Iris pigment epithelial cell (primary cell): ENCODE measurements at places on chromosomes 7 and 10.

DNA sequence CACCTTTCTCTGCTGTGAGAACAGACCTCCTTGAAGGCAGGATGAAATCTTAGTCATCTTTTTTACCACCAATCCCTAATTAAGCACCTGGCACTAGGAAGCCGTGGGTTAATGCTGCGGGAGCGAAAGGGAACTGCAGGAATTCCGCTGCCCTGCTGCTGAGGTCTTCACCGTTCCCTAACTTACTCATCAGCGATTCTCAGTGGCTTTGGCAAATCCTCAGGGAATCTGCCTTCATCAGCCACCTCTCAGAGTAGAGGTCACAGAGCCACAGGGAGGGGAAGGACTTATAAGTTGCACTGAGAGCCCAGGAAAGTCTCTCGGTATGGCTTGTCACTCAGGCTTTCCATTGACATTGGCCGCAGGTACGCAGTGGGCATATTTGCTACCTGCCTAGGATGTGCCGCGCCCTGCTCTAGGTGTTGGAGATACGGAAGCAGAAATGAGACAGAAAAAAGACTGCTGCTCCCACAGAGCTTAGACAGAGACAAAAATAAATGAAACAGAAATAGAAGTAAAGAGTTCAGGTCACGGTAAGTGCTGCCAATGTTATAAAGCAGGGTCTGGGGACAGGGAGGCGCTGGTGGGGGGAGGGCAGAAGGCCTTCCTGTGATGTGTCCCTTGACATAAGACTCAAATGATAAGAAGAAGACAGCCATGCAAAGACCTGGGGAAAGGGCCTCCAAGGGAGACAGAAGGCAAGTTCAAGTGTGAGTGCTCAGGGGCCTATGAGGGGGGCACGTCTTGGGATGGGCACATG, 72.6 kb upstream of the OPALIN start:
- no peak for DNase-seq

GRCh38 chr7:85104432-85105205, 82.2 kb downstream of the SEMA3D start:
- peak; percentile 66 for DNase-seq

DNA sequence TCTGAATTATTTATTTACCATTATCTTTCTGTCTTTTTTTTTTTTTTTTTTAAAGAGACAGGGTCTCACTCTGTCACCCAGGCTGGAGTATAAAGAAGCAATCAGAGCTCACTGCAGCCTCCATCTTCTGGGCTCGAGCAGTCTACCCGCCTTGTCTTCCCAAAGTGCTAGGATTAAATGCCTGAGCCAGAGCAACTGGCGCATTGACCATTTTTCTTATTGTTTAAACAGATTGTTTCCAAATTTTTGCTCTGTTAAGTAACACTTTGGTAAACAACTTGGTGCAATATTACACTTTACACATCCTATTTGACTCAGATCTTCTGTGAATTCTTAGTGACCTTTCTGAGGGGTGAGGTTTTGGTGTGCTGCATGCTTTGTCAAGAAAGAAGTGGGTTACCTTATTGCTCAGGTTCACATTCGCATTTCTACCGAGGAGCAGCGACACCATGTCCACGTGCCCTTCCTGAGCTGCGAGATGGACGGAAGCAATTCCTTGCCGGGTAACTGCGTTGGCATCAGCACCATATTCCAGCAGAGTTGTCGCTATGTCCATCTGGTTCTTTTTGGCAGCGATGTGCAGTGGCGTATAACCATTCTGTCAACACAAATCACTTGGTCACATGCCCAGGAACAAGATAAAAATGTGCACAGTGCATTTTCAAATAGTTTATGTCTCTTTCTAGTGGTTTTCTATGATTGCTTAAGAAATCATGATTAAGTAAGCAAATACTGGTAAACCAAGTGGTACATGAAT, 203.2 kb downstream of the ANK3 start:
- DNase-seq = no peak

GRCh38 chr10:2225609-2226008, 488.3 kb upstream of the ADARB2 start:
- DNase-seq = no peak

GRCh38 chr7:129225931-129226572, 1.2 kb downstream of the AHCYL2 start:
- no peak for DNase-seq

GRCh38 chr10:77638321-77639101, 903 bp upstream of the KCNMA1 start:
- peak; percentile 67 for DNase-seq

DNA sequence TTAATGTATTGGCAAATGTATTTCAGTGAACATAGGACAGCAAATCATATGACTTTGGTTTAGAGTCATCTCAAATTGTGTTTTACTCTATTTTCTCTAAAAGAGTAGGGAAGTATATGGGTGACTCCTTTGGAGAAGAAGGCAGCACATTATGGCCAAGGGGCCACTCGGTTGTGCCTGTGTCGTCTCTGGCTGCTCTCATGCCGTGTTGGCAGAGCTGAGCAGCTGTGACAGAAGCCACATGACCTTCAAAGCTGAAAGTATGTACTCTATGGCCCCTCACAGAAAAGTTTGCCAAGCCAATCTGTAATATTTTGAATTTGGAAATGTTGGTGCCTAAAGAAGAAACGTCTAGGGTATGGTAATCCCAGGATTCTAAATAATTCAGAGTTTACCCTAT, 47.5 kb downstream of the TASOR2 start:
- DNase-seq = no peak

GRCh38 chr10:79249186-79250121, 97.8 kb upstream of the PPIF start:
- DNase-seq = no peak

DNA sequence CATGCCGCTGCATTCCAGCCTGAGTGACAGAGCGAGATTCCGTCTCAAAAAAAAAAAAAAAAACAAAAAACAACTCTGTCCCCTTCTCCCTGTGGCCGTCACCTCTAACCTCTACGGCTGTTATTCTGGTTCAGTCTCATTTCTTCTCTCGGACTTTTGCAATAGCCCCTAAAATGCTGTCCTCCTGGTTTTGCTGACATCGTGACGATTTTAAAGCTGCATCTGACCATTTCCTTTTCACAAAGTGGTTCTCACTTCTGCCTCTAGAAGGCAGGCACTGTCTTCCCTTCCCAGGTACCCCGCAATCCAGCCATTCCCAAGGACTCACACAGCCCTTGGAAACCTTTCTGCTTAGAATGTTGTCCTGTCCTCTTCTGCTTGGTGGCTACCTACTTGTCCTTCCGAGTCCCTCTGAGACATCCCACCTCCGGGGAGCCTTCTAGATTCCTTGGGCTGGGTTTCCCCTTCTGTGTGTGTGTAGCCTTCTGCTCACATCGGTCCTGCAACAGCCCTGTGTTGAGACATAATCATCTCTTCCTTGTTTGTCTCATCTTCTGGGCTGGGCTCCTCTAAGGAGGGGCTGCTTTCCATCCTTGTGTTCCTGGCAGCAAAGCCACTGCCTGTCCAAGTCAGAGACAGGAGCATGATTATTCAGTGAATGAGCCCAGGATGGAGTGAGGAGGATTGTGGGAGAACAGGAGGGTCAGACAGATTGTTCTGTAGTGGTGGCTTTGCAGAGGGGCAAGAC, 83.1 kb downstream of the GRK5 start:
- no peak for DNase-seq

DNA sequence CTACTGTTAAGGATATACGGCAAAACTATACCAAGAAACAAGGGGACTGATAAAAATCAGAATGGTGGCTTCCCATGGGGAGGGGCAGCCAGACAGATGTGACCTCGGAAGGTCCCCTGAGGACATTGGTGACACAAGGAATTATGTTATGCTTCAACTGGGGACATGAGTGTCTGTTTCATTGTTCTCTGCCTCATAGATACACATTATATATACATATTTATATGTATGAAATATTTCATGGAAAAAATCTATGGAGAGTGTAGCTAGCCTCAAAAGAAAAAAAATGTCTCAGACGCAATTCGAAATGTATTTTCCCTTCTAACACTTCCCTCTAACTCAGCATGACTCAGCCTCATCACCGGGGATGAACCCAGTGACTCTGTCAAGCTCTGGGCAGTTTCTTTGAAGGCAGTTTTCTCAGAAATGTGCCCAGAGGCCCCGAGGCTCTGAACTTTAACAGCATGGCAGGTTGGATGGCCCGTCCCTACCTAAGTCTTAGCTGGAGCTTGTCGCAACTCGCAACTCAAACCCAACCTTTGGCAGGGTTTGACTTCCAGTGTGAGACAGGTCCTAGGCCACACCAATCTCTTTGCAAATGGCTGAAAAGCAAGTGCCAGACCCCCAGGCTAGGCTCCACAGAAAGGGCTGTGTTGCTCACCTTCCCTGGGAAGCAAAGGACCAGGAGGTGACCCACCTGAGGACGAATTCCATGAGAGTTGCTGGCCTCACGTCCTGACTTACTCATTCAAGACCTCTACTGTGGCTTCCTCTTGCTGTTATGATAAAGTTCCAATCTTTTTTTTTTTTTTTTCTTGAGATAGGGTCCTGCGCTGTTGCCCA, 86.9 kb downstream of the CARD11 start:
- peak; percentile 75 for DNase-seq

DNA sequence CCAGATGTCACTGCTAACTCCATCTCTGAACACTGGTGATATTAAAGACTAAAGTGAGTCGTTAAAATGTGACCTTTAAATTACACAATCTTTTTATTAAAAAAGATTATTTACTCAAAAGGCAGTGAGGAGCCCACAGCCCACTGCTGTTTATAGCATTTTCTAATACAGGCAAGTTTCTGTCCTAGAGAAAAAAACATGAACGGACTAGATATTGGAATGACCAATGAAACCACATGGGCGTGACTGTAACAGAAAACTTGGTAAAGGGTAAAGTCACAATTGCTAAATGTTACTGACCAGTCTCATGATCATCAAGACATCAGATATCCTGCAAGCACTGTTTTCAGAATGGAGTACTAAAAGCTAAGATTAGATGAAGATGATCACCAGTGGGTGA, 78.7 kb downstream of the FEZF1 start:
- no peak for DNase-seq

- DNase-seq = no peak
These were observed 151.6 kb downstream of the TMEM26 start for GRCh38 chr10:61301575-61301974.

DNA sequence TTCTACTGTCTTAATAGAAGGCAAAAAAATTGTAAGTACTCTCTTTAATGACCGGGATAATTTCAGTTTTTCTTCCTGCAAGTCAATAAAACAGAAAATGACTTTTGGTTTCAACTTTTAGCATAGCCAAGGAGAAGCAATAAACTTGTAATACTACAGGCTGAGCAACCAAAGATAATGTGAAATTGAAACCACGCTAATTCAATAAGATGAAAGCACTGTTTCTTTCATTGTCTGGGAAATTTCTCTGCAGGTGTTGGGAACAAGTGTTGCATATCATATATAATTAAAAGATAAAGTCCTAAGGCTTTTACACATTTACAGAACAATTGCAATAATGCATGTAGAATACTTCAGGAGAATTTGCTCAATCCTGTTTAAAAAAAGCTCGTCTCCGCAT, 462.3 kb downstream of the PAXIP1 start:
- DNase-seq = no peak

- DNase-seq = peak; percentile 50
These were observed 17.0 kb downstream of the ADRA2A start for GRCh38 chr10:111093741-111094380.

DNA sequence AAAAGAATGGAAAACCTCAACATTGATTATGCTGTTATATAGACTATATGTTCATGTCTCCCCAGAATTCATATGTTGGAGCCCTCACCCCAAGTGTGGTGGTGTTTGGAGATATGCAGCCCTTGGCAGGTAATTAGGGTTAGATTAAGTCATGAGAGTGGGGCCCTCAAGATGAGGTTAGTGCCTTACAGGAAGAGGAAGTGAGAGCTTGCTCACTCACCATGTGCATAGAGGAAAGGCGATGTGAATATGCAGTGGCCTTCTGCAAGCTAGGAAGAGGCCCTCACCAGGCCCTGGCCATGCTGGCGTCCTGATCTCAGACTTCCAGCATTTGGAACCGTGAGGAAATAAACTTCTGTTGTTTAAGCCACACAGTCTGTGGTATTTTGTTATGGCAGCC, 14.8 kb downstream of the ZNF33A start:
- no peak for DNase-seq

DNA sequence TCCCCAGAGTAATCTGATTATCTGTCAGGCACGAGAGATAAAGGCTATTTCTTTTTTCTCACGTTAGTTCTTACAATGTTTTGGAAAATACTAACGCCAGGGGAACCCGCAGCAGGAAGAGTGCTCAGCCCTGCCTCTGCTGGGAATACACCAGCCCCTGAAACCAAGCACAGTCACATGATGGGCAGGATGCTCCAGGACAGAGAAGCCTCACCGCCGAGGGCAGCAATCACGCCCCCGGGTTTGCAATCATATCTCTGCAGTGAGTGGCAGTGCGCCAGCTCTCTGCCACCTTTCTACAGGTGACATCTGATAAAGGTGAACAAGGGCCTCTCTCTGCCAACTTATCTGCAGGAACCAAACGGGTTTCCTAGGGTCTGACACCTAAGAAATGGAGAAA, 39.8 kb downstream of the BRI3 start:
- DNase-seq = no peak

DNA sequence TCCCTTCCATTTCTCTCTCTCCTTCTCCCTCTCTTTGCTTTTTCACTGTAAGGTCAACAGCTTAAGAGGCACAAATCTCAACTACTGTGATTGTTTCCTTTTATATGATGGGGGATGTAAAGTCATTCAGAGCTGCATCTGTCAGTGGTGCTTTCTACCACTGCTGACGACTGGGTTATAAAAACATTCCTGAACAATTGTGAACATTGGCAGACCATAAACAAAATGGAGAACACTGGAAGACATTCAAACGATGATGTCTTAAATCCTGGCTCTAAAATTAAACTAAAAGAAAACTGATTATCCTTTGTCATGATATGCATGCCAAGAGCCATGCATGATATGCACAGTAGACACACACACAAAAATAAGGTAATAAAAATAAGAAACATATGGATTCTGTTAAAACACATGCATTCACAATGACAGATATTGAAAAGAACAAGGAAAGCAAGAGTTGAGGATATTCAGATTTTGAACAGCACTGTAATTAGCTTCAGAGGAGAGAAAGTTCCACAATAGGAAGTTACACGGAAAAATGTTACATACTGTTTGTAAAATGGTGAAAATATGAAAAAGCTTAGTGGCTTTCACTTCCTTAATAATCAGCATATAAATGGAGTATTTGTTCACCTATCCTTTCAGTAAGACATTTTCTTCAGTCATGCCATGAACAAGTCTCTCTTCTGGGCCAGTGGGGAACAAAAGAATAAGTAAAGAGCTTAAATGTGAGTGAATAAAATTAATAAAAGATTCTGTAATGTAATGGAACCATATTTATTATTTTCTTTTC, 89.2 kb downstream of the RNLS start:
- DNase-seq = peak; percentile 82
